ENCODE measurements at places on chromosomes 1 and 21.

DNA sequence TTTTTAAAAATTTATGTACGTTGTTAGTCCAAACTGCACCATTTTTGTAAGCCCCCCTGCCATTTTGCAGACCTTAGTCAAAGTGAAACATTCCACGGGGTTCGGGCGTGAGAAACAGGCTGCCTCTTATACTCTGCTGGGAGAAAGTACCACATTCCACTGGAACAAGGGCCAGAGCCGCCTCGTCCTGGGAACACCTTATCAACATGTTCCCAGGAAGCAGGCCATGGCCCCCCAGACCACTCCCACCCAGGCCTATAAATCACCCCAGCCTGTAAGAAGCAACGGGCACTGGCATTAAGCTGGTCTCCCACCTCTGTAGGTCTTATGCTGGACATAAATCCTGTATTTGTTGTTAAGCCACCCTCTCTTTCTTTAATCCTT, 854 bp upstream of the ZRANB2 start:
- peak; percentile 31 for DNase-seq

- no peak for DNase-seq
Measured at GRCh38 chr1:228904222-228904621, 168.9 kb downstream of the RHOU start.

- no peak for DNase-seq
Measured at GRCh38 chr21:33817663-33818451, 97.7 kb downstream of the ATP5PO start.

DNA sequence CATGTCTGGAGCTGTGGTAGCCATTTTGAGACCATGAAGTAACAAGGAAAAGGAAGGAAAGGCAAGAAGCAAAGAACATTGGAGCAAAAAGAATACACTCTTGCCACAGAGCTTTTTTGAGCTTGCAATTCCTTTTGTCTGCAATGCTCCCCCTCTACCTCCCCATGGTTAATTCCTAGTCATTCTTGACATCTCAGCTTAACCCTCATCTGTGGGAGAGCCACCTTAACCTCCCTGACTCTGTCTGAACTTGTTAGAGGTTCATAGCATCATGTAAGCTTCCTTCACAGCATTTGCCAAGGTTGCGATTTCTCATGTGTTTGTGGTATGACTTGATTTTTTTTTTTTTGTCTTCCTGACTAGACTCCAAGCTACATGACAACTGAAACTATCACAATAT, 564.1 kb upstream of the PLXNA2 start:
- DNase-seq = no peak

DNA sequence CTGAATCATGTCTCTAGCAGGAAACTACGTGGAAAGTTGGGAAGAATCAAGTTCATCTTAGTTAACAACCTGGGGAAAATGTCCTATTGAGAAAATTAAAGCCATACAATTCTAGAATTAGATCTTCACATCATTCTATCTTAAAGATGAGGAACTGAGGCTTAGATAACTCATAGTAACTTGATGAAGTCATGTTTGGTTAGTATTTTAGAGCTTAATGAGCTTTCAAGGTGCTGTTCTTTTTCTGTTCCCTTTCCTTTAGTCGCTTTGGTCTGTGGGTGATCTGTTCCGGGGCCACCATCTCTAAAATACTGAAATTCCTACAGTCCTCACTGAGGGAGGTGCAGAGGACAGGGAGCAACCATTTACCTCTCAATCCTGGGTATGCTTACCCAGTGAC, 4.3 kb upstream of the GLUL start:
- no peak for DNase-seq

GRCh38 chr1:109438798-109439297, 12.6 kb upstream of the PSMA5 start:
- DNase-seq = no peak

GRCh38 chr1:87603626-87604025, 274.9 kb downstream of the LMO4 start:
- no peak for DNase-seq

DNA sequence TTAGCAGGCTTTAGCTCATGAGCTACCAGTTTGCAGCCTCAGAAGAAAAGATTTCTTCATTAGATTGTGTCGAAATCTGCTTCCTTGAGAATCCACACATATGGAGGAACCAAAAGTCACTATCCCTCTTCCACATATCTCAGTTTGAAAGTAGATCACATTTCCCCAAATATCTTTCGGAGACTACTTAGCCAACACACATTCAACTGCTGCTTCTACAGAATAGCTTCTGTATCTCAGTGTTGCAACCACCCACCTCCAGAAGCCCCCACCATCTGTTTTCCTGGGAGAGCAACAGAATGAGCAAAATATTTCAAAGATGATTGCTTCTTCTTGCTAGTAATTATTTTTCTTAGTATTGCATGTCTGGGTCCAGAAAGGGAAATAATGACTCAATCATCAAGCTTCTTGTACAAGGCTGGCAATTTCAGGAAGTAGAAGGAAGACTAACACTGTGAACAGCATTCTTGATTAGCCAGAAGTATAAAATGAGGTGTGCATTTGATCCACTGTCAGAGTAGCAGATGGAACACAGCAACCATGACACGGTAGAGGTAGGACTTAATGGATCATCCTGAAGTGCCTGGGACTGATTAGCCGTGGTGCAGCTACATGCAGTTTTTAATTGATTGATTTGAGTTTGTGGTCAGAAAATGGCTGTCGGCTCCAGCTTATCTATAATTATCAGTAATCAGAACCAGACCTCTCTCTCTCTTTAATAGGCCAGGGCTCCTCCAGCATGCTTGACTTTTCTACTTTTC, 24.9 kb downstream of the ZC3H11B start:
- no peak for DNase-seq

DNA sequence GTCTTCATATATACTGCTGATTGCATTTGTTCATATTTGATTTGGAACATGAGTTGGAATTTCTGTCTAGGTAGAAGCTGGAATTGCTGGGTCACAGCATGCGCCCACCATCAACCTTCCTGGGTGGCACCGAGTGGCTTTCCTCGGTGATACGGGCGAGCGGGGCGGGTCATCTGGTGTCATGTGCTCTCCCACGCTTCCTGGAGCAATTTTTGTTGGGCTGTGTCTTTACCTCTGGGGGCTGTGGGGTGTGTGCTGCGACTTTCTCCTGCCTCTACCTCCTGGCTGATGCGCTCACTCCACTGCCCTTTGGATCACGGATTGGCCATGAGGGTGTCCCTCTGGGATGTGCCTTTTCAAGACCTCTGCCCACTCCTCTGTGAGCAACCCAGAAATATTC, 108.7 kb upstream of the COL6A1 start:
- no peak for DNase-seq

- DNase-seq = no peak
Measured at GRCh38 chr1:216587715-216588114, 135.5 kb downstream of the ESRRG start.

DNA sequence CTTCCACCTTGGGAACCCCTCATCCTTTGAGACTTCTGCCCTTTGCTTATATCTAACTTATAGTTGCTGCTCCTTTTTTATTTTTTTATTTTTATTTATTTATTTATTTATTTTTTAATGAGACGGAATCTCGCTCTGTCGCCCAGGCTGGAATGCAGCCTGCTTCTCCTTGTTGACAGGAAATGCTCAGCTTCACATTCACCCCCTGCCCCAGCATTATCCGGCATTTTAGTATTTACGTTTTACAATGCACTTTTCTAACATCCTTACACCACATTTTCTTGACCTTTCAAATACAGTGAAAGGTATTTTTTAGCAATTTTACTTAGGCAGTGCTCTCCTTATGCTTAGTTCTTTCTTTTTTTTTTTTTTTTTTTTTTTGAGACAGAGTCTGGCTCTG, 14.9 kb downstream of the CXADR start:
- no peak for DNase-seq

DNA sequence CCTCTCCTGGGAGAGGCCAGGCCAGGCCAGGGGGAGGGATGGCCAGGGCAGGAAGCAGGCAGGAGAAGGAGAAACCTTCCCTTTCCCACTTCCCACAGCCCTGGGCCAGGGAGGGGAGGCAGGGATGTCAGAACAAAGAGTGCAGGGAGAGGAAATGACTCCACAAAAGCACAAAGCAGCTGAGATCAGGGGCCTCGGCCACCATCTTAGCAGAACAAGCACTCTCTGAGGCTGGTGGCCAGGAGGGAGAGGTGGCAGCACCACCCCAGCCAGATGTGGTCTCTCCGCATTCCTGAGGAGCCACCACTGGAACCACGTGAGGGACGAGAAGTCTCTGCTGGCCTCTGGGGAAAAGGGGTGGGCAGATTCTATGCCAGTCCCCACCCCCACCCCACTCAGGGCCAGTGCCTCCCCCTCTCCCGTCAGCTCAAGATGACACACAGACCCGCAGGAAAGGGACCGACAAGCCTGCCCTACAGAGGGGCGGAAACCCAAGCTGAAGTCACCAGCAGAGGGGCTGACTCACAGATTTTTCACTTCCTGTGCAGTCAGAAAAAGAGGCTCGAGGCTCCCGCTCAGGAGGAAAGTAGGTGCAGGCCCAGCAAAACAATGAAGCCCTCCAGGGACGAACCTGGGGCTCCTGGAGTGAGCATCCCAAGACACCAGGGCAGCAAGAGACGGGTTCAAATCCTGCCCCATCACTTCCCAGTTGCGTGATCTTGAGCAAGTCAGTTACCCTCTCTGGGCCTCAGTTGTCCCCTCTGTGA, 24.1 kb upstream of the ALDH4A1 start:
- DNase-seq = no peak

DNA sequence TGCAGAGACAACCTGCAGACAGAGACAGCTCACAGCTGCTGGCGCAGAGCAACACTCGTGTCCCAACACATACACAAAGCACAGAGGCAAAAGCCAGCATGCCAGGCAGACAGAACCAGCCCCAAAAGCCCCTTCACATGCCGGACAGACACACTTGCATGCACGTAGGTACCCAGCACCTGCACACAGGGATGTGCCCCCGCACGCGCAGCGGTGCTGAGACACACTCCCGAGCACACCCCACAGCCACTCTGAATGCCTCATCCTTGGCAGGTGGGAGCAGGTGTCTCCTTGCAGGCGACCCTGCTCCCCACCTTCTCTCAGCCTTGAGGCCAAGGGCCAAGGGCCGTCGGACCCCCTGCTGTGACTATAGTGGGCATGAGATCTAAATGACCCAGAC, 41.2 kb upstream of the ZC3H12A start:
- DNase-seq = no peak

- no peak for DNase-seq
Measured at GRCh38 chr21:44751799-44752636, 40.6 kb upstream of the TSPEAR start.

DNA sequence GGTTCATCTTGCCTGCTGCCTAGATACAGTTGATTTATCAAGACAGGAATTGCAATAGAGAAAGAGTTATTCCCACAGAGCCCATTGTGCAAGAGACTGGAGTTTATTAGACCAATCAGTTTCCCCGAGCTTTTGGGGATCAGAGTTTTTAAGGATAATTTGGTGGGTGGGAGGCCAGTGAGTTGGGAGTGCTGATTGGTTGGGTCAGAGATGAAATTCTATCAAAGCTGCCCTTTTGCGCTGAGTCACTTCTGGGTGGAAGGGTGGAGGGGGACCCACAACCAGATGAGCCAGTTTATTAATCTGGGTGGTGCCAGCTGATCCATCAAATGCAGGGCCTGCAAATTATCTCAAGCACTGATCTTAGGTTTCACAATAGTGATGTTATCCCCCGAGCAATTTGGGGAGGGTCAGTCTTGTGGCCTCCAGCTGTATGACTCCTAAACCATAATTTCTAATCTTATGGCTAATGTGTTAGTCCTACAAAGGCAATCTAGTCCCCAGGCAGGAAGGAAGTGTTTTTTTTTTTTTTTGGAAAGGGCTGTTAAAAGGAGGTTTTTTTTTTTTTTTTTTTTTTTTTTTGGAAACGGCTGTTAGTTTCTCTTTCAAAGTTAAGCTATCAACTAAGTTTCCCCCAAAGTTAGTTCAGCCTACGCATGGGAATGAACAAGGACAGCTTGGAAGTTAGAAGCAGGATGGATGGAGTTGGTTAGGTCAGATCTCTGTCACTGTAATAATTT, 7.4 kb downstream of the SLC16A4 start:
- DNase-seq = no peak

- DNase-seq = no peak
Measured at GRCh38 chr1:91635763-91636162, 135.1 kb downstream of the CDC7 start.

DNA sequence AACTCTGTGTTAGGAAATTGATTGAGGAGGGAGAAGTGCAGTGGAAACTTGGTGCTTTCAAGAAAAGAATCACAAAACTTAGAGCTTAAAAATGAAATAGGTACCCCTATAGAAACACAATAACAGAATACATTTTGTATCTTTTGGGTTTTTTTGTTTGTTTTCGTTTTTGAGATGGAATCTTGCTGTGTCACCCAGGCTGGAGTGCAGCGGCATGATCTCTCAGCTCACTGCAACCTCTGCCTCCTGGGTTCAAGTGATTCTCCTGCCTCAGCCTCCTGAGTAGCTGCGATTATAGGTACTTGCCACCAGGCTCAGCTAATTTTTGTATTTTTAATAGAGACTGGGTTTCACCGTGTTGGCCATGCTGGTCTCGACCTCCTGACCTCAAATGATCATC, 51.5 kb upstream of the RAVER2 start:
- no peak for DNase-seq

DNA sequence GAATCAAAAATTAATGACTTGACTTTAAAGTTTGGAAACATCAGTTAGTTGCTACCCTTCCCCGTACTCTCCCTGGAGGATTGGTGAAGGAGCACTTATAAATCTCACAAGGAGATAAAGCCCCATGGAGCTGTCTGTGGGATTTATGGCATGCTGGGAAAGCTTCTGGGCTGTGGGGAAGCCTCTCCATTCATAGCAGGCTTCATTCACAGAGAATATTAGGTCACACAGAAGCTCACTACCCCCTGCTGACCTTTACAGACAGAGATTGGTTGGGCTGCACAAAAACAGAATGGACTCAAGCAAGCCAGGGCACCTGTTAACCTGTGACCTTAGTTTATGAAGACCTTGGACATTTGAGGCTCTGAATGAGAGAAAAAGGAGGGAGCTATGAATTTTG, 32.1 kb downstream of the RGL1 start:
- DNase-seq = no peak

GRCh38 chr21:42289926-42290325, 25.3 kb downstream of the TFF3 start:
- no peak for DNase-seq

DNA sequence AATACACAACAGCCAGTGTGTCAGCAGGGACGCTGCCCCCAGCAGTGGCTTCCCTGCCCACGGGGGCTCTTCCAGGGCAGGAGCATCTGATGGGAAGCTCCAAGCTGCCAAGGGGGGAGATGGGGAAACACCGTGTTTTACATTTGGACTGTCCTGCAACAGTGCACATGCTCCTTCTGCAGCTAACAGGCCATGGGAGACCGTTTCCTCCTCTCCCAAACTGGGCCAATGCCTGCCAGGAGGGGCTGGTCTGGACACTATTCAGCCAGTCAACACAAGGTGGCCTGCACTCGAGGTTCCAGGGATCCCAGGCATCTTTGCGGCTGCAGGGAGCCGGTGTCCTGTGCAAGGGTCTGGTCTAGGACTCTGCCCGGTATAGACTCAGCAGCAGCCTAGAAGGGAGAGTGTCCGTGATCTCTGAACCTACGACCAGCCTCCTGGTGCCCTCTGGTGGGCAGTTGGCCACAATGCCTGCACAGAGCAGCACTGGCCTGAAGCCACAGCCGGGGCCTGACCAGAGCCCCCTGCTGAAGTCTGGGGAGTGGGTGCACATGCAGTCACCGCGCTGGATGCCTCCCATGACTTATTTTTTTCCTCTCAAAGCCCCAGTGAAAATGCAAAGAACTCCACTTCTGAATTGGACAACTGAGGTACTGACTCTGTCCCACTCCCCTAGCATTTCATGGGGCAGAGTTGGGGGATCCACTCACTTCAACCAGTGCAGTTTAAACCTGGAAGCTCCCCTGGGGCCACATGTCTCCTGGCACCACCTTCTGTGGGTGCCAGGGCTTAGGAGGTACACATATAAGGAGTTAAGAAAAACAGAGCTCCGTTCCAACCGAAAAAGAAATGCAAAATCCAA, 33.3 kb downstream of the RCC2 start:
- peak; percentile 35 for DNase-seq

Measured in large intestine (tissue), 12 donors.